ENCODE measurements at places on chromosomes 12 and 14.

GRCh38 chr12:124779161-124780141 is 84.2 kb downstream of the SCARB1 start:
- DNase-seq: no peak

DNA sequence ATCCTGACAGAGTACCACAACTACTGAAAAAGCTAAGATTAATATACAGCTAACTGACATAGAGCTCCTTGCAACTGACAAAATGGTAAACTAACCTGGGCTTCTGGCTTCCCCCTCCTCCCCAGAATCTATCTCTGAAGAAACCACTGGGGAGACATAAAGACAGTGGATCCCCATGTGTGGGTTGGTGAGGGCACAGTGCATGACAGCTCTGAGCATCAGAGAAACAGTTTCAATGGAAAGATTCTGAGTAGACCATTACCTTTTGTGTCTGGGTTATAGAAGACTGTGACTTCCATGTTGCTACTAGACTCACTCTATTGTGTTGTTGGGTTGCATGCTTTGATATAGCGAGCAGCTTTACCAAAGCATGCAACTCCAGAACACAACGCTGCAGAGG is 247.4 kb downstream of the EFCAB11 start:
- DNase-seq: no peak

- DNase-seq: no peak
These were observed 6.8 kb upstream of the TESPA1 start for GRCh38 chr12:54991161-54991990.

- no peak for DNase-seq
These were observed 32.2 kb upstream of the SERPINA6 start for GRCh38 chr14:94355191-94355794.

- no peak for DNase-seq
These were observed 200.2 kb upstream of the MYL2 start for GRCh38 chr12:111120578-111120977.

DNA sequence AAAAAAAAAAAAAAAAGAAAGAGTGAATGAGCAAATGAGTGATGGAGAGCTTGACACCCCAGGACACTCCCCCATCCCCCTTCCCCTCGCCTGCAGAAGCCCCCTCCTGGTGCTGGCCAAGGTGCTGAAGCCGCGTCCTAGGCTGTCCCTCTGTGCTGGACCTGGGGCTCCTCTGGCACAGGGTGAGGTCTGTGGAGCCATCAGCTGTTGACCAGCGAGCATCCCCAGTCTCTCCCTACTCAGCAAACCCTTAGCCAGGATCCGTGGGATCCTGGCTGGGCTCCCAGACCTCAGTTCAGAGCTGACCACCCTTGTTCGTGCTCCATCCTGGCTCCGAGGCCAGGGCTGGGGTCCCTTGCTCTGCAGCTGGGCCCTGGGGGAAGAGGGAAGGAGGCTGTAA is 5.4 kb upstream of the KIF26A start:
- DNase-seq: no peak

GRCh38 chr14:91115986-91116770 is 2.3 kb downstream of the DGLUCY start:
- no peak for DNase-seq

- DNase-seq: peak; percentile 93
These were observed 290.4 kb upstream of the RTL1 start for GRCh38 chr14:101193845-101194372.
